ENCODE measurements at places on chromosomes 7 and 10.

DNA sequence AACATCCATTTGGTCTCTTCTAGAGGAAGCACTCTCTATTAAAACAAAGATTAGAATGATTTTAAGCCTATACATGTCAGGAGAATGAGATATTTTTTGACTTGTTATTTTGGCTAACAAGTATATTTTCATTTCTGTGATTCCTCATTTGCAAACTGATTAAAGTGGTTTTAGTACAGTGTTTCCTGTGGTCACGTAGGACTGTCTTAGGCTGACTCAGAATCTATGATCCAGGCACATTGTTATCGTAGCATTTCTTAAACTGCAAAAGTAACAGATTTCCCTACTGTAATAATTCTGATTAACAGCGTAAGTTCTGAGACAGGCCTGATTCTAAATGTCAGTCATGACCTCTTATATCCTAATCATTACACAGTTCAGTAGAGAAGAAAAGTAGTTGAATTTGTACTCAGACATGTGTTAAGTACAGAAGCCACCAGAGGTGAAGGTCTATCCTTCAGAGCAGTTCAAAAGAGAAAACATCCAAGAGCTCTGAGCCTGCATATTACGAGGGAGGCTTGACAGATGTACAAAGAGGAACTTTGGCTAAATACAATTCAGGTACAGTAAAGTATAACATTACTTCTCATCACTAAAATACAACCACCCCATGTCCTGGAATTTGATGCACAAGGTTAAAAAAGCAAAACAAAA is 124.1 kb upstream of the TEX47 start:
- no peak for DNase-seq

DNA sequence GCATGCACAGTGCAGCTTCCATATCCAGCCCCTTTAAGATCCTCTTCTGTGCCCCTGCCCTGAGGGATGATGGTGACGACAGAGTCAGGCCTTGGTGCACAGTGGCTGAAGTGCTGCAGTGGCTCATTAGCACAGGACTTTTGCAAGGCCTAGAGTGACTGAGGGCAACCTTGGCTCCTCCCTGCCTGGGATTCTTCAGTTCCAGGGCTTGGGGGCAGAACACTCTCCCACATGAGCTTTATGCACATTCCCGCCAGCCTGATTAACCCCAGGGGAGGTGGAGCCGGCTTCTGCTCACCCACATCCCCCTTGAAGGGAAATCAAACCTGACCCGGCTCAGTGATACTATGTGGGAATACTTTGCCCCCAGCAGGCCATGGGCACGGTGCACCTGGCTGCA is 253.4 kb downstream of the GALNT17 start:
- no peak for DNase-seq

DNA sequence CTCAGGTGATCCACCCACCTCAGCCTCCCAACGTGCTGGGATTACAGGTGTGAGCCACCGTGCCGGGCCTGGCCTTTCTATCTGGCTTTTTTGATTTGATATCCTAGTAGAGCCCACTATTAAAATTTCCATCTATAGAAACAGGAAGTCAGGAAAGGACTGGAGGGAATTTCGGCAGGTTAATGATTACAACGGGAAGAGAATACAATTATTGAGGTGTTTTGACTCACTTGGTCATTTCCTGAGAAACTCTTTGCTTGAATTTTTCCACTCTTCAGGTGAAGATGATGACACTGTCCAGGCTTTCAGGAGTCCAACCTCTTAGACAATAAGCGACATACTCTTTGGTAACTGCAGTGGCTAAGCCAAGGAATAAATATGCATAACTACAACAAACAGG is 1.1 kb upstream of the MKLN1 start:
- DNase-seq: no peak

GRCh38 chr7:119748991-119749390 is 524.0 kb upstream of the KCND2 start:
- DNase-seq: no peak

- DNase-seq: no peak
These were observed 63.4 kb downstream of the CAV1 start for GRCh38 chr7:116588225-116588624.

DNA sequence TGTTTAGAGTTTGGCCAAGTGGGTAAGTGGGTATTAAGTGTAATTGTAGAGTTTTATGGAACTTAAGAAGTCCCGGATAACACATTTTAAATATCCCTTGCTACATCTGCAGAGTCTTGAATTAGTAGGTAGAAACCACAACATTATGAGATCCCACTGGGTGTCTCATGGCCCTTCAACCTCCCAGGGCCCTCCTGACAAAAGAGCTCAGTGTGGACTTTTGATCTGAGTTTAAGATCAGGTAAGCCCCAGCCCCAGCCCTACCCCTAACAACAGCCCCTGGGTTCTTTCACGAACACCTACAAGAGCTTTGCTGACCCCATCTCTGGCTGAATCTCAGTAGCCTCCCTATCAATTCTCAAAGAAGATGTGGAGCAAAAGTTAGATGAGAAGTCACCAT is 65.4 kb upstream of the STK17A start:
- DNase-seq: no peak

- DNase-seq: no peak
These were observed 30.5 kb upstream of the SRGN start for GRCh38 chr10:69057261-69057950.

DNA sequence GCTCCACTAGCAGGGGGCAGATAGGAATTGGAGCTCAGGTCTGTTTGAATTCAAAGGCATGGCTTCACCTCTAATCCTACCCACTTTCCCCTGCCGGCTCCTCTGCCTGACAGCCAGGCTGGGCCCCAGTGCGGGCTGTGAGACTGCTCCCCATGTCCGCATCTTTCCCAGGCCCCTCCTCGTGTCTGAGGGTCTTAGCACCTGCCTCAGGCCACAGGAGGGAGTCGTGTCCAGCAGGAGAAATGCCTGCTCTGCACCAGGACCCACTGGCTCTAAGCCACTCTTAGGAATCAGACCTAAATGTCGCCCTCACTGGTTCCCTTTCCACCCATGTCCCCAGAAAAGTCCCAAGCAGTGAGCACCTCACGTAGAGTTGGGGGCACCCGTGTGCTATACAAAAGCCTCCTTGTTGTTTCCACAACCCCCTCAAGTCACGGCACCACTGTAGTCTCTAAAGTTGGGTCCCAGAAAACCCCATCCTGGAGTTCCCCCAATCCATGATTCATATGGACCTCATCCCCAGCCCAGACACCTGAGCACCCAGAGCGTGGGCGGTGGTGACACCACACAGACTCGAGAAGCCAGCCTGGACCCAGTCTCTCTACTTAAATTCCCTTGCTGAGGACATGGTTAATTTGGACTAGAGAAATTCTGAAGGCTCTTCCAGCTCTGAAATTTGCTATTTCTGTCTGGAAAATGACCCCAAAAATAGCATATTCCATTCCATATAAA is 466.4 kb upstream of the ZMIZ1 start:
- no peak for DNase-seq

- DNase-seq: peak; percentile 9
These were observed 196.3 kb downstream of the EBF3 start for GRCh38 chr10:129767751-129768150.

GRCh38 chr10:119253433-119254174 is 46.2 kb downstream of the GRK5 start:
- DNase-seq: peak; percentile 65

DNA sequence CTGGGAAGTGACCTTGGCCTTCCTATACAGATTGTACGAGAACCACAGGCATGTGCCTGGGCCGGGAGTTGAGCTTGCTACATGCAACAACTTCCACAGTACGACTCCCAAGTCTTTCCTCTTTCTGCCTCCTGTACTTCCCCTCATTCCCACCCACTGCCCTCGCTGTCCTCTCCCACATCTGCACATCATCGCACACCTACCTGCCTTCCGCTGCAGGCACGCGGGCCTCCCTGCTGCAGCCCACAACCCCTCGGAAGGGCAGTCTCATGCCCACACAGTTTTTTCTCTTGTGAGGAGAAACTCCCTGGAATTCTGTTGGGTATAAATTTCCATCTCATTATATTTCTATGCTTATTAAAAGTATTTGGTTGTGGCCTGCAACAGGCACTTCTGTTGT is 117.2 kb downstream of the ACTR3B start:
- no peak for DNase-seq

DNA sequence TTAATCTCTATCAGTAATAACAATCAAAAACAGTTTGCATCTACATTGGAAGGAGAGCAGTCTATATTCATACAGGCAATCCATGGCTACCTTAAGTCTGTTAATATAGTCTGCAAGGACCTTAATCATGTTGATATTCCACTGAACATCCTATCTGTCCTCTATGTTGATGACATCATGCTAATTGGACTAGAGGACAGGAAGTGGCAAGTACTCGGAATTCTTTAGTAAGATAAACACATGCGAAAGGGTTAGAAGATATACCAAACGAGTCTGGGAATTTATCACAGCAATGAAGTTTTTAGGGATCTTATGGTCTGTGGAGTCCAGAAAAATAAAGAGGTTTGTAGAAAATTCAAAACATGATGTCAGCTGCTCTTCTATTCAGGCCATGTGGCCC is 11.3 kb upstream of the SAMD9L start:
- no peak for DNase-seq

DNA sequence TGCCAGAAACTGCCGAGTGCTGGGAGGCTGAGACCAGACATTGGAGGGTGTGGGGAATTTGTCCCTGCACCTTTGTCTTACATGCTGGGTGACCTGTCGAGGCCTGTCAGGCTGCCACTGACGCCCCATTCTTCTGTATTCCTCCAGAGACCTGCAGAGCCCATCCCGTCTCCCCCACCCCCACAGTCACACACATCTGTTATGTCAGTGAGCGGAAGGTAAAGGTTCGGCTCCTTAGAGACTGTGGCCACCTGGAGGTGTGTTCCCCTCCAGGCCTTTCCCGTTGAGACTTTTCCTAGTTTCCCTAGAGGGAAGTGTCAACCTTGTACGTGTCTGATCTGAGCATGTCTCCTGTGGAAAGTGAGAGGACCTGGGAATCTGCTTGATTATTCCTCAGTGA is 84.5 kb downstream of the ATXN7L1 start:
- DNase-seq: no peak

DNA sequence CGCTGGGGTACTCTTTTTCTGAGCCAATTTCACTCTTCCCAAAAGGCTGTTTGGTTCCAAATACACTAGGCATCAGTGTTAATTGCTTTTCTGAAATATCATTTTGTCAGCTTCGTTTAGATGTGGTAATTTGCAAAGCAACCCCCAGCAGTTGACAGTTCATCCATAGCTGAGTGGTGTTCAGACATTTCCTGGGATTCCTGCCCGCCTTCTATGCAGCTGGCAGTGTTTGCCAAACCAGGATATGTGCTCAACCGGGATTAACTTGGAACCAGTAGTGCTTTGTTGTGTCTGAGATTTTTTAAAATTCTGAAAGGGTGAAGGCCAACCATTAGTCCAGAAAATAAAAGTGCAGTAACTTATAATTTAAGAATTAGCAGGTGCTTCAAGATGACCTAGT is 25.2 kb upstream of the MKLN1 start:
- DNase-seq: no peak

DNA sequence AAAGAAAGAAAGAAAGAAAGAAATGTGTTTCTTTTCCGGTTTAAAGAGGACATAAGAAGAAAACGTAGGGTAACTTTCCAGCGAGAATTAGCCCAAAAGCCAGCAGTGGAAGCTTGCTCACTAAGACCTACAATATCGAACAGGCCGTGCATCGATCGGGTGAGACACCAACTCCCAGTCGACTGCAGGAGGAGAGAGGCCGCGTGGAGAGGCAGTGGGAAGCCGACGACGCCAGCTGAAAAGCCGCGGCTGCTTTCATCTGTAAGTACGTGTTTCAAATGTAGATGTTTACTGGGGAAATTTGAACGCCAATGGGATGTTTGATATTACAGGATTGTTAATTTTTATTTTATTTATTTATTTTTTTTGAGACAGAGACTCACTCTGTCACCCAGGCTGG is 28.6 kb upstream of the GIMAP8 start:
- DNase-seq: peak; percentile 15

- no peak for DNase-seq
These were observed 7.9 kb downstream of the NUB1 start for GRCh38 chr7:151349507-151349853.

GRCh38 chr10:34356463-34356862 is 458.6 kb downstream of the PARD3 start:
- no peak for DNase-seq

GRCh38 chr7:154953006-154953684 is 49.8 kb downstream of the PAXIP1 start:
- DNase-seq: peak; percentile 81

GRCh38 chr7:49333180-49333881 is 409.0 kb downstream of the CDC14C start:
- DNase-seq: no peak

DNA sequence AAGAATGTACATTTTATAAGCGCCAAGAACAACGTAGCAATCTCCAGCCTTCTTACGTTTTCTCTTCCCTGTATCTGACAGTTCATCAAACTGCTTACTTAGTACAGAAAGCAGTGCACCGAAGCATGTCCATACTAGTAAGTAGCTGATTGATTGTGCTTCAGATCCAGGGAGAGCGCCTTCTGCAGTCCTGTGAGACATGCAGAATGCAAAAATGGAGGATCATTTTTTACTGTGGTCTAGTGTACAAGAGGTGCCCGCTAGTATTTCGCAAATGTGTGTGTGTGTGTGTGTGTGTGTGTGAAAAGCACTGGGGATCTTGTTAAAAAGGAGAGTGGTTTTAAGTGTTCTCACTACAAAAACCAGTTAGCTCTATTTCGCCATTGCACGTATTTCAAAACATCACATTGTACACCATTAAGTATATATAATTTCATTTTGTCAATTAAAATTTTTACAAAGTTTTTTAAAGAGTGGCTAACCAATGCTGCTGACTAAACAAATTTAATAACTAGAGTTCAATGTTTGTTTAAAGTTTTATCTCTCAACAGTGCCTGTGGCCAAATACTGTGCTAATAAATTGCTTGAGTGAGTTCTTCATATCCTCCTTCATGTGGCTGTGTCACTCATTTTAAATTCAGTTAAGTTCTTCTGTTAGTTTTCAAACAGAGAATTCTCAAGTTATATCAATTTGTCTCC is 99.6 kb downstream of the ZMYND11 start:
- no peak for DNase-seq

- no peak for DNase-seq
These were observed 149.1 kb upstream of the CALCR start for GRCh38 chr7:93723424-93724124.

- no peak for DNase-seq
These were observed 63.2 kb downstream of the WNT2 start for GRCh38 chr7:117259615-117260014.

DNA sequence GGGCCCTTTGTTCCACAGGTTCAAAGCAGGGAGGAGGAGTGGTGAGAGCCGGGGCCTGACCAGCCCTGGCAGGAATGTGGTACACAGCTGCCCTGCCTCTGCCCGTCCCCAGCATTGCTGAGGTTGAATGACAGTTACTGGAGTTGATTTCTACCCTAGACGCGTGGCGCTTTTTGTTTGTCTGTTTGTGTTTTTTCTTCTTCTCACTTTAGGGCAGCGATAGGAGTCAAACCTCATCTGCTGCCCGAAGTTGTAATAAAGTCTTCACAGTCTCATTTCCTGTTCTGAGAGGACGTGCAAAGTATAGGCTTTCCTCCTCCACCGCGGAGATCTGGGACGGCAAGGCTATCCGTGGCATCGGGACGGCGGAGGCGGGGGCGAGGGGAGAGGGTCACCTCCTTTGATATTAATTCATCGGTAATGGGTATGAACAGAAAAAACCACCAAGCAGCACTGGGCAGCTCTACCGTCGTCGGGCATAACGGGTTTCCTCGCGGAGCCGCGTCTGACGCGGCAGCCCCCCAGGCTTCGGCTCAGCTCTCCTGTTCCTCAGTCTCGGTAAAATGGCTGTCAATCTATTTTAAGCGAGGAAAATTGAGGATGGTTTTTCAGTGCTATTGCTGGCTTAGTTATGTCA is 160.8 kb downstream of the LRMDA start:
- no peak for DNase-seq
